Activated T-cell treated with anti-CD3 and anti-CD28 coated beads, Interleukin-2, amount 50 U/mL, for 4 hours (primary cell): ENCODE measurements at places on chromosomes 5 and 9.

GRCh38 chr9:110432253-110432652 is 94.6 kb upstream of the TXNDC8 start:
- DNase-seq: no peak

GRCh38 chr5:127051591-127051990 is 21.2 kb upstream of the MARCHF3 start:
- no peak for DNase-seq

DNA sequence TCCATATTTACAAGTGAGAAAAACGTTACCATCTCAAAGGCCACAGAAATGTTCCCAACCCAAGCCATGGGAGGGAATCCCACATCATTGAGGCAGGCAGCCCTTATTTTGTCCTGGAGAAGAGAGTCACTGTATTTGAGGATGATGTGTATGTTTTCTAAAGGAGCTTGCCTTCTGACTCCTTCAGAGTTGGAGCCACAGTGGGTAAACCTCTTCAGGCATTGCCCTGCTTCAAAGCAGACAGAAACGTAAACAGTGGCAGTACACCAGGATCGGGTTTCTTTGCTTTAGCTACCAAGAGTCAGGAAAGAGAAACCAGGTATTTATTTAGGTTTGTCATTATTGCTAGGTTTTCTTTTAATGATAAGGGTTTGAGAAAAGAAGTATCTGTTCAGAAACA is 45.7 kb downstream of the MUSK start:
- DNase-seq: no peak

GRCh38 chr5:104385906-104386305 is 823.3 kb upstream of the NUDT12 start:
- no peak for DNase-seq

- DNase-seq: no peak
These were observed 209.6 kb downstream of the TTLL11 start for GRCh38 chr9:121883281-121884056.

- no peak for DNase-seq
These were observed 89.0 kb downstream of the NLN start for GRCh38 chr5:65811004-65811403.

DNA sequence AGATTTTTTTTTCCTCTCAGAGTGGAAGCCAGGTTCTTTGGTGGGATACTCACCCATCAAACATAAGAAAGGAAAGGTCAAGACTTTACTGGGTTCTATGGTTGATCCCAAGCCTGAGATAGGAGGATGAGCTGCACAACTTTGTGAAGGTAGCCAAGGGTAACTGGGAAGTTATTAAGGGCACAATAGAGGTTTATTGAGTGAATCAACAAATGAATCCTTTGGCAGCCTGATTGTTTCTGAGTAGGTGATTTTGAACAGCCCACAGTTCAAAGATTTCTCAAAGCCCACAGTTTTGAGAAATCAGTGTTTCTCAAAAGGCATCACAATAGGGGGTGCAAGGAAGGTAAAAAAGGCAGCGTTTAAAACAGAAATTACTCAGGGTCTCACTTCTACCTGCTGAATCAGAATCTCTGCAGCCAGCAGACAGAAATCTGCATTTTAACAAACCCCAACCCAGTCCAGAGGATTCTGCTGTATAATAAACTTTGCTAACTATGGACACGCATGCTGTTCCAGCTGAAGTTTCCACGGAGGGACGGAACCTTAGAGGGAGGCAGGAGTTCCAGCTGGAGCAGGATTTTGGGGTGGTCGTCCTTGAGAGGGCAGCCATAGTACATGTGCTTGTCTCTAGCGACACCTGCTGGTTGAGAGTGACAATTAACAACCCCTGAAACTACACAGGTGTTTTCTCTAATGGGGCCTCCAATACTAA is 32.7 kb upstream of the FSD1L start:
- DNase-seq: peak; percentile 57
